ENCODE measurements at places on chromosomes 13 and 19.

GRCh38 chr19:18321734-18322102, 1.2 kb downstream of the LSM4 start:
- DNase-seq, result no peak

DNA sequence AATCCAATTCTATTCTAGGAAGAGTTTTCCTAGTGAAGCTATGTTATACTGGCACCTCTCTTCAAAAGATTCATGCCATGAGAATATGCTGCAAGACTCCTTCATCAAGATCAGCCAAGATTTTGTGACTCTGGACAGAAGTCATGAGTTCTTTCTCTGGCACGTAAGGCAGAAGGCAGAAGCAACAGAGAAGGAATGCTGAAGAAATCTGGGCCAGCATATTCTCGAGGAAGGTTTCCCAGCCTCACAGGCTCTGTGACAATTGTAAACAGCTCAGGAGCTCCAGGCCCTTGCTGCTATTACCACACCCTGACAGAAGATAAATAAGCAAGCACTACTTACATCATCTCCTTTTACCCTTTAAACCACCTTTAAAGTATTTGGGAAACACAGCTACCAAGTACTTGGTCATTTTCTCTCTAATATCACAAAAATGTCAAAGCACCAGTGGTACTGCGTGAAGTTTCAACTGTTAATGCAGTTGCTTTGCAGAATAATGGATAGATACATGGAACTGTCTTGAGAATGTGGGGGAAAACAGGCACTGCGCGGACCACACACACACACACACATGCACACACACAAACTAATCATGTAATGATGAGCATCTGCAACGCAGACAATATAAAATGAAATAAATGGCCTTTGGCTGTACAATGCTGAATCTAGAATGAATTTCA, 55.4 kb downstream of the INTS6 start:
- DNase-seq, result no peak

GRCh38 chr19:29845574-29846176, 33.9 kb downstream of the CCNE1 start:
- DNase-seq, result no peak

DNA sequence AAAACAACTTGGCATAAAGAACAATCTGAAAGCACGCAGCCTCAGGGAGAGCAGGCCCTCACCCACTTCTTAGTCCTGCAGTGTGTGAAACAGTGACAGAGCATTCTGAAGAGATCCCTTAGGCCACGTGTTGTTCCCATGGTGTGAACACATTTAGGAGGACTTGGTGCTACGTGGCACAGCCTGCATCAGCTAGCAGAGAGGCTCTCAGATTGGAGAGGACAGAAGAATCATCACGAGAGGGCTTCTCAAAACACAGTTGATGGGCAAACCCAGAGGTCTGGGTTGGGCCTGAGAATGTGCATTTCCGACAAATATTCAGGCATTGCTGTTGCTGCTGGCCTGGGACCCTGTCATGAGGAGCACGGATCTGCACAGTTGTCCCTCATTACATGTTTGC, 26.1 kb upstream of the TFDP1 start:
- DNase-seq, result no peak

- DNase-seq, result no peak
Measured at GRCh38 chr13:104798486-104798885, 1732.3 kb upstream of the SLC10A2 start.

DNA sequence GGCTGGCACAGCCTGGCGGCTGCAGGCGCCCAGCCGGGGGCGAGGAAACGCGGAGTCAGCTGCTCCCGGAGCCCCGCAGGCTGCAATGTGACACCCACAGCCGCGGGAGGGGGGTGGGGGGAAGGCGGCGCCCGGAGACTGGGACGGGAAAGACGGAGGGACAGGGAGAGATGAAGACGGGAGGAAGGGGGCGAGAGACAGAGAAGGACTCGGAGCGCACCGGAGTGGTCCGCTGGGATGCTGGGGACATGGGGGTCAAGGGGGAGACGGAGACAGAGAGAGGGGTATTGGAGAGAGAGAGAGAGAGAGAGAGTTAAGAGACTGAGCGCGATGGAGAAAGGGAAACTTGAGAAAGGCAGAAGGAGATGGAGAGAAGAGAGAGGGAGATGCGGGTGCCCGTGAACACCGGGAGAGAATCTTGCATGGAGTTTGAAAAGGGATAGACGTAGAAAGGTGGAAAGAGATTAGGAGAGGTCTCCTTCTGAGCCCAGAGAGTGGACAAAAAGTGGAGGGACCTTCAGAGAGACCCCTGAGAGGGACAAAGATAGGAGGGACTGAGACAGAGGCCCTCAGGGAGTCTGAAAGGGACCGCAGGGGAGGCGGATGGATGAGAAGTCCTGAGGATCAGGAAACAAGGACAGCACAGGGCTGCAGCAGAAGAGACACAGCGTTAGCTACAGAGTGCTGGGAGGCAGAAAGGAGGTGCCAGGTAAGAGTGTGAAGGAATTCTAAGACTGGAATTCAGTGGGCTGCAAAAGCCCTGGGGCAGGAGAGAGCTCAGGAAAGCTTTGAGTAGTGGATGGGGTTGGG, 1.0 kb downstream of the SCN1B start:
- no peak for DNase-seq

GRCh38 chr13:50236898-50237318, 221.7 kb downstream of the KCNRG start:
- DNase-seq, result no peak

GRCh38 chr13:21310220-21310619, 133.8 kb downstream of the MRPL57 start:
- DNase-seq, result no peak

DNA sequence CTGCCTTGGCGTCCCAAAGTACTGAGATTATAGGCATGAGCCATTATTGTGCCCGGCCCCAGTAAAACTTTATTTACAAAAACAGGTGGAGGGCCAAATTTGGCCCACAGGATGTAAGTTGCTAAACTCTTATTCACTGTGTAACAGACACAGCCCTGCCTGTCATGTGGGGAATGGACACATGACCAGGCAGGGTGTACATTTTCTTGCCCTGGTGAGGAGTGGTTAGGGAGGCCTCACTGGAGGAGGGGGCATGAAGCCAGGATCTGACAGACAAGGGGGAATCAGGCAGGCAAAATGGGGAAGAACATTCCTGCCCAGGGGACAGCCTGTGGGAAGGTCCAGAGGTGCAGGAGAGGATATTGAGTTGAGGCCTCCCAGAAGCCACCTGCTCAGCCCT, 7.4 kb upstream of the PGLS start:
- DNase-seq, result no peak

GRCh38 chr13:34857558-34858325, 84.3 kb upstream of the NBEA start:
- no peak for DNase-seq

DNA sequence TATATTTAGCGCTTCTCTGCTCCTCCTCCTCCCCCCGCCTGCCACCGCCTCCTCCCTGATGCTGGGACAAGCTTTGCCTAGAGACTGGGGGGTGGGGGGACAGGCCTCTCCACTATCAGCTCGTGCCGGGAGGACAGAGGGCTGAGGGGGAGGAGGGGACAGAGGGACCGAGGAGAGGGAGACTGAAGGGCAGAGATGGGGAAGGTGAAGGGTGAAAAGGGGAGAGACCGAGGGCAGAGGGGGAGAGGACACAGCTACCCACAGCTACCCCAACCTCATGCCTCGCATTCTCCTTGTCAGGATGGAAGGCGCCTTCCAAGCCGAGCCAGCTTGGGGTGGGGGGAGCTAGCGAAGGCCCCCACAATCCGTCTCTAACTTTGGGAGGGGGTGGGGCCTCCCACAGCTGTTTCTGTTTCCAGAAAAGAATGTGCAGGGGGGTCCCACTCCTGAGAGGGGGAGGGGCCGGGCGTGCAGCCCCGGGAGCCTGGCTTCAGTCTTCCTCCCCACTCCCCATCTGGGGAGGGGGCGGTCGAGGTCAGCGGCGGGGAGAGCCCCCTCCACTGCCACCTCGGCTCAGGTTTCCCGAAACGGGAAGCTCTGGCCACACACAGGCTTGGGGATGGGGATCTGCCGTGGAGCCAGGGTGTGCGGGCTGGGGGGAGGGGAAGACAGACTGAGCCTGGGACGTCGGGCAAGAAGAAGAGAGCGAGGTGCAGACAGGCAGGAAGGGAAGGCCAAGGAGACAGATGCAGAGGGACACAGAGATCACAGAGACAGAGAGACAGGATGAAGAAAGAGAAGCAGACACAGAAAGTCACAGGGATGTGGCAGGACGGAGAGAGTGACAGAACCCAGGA, 1.6 kb downstream of the DACT3 start:
- no peak for DNase-seq
